Activated CD4-positive, alpha-beta T cell treated with anti-CD3 and anti-CD28 coated beads, Interleukin-2, amount 50 U/mL, for 4 hours (primary cell): ENCODE measurements at places on chromosomes 4 and X.

- no peak for DNase-seq
Observed at GRCh38 chr4:16883806-16884205, 14.6 kb downstream of the LDB2 start.

GRCh38 chr4:70802928-70803580, 36.6 kb downstream of the GRSF1 start:
- no peak for DNase-seq

- DNase-seq = no peak
Observed at GRCh38 chrX:80876877-80877276, 67.2 kb upstream of the BRWD3 start.

DNA sequence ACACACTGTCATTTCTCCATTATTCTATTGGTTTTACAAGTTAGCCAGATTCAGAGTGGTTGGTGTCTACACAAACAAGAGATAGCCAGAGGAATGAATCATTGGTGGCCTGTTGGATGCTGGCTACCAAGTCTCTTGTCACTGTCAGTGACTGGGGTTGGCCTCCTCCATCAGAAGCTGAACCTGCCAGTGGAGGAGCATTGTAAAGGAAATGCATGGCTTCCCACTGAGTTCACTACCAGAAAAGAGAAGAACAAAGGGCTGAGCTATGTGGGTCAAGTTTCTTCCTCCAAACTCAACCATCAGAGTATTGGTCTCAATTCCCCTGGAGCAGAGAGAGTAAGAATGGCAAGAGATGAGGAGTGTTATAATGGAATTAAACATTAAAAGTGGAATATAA, 26.5 kb upstream of the ANKRD50 start:
- DNase-seq = no peak

GRCh38 chr4:104979083-104979760, 167.5 kb upstream of the TET2 start:
- DNase-seq = no peak

DNA sequence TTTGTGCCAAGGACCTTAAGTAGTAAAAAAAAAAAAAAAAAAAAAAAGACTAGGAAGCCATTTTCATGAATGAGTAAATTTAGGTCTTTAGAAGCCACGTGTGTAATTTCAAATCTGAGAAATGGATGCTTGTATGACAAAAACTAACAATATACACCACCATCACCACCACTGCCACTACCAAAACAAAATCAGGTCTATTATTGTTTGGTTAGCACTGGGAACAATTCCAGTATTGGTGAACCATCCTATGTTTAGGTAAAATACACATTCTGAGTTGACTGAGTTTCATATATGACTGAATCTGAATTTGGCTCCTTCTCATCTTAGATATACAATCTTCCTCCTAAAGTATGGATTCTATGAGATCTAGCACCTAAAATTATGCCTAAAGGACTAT, 8.8 kb upstream of the TMSB4X start:
- no peak for DNase-seq

DNA sequence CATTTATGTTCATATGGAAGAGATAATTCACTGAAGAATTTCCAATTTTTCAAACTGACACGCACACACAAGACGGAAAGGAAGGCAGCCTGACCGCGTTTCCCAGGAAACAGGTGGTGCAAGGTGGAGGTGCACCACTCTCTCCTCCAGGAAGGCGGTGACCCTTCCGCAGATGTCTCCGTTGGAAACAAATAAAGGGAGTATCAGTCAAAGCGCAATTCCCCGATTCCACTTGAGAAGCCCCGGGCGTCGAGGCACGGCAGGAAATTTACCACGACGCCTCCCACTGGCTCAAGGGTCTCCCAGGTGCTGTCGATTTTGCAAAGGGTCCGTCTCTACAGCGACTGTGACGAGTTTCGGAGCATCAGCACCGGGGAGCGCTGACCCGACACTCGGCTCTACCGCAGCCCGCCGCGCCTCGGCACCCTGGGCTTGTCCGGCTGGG, 770 bp upstream of the TIGD2 start:
- no peak for DNase-seq

- no peak for DNase-seq
Observed at GRCh38 chr4:2183394-2183793, 58.5 kb downstream of the HAUS3 start.

- DNase-seq = no peak
Observed at GRCh38 chrX:24314019-24314635, at the start of gene SUPT20HL2. SUPT20HL2 (minus strand) TSS chrX:24314069; CDS start chrX:24313315, 754 bp downstream.

- DNase-seq = no peak
Observed at GRCh38 chr4:76984788-76985211, 35.2 kb downstream of the SEPTIN11 start.

- no peak for DNase-seq
Observed at GRCh38 chrX:133638285-133638684, 223.0 kb upstream of the GPC4 start.

- no peak for DNase-seq
Observed at GRCh38 chr4:112147697-112148096, 2.4 kb downstream of the FAM241A start.

DNA sequence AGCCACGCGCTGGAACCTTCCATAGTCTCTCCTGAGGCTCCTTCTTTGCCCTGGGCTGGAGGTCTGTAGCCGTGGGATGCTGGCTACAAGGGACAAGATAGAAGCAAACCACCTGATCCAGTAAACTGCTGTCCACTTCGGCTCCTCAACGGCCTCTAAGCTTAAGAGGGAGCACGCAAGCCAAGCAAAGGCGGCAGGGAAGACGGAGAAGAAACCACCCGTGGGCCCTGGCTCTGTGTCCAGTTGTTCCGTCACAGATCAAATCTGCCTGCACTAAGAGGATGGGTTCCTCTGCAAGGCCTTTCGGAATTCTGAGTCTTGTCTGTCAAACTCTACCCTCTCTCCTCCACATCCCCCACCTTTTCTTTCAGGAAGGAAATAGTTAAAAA, 401 bp upstream of the EDNRA start:
- DNase-seq = no peak

- DNase-seq = no peak
Observed at GRCh38 chr4:3229964-3230363, 19.0 kb upstream of the MSANTD1 start.

DNA sequence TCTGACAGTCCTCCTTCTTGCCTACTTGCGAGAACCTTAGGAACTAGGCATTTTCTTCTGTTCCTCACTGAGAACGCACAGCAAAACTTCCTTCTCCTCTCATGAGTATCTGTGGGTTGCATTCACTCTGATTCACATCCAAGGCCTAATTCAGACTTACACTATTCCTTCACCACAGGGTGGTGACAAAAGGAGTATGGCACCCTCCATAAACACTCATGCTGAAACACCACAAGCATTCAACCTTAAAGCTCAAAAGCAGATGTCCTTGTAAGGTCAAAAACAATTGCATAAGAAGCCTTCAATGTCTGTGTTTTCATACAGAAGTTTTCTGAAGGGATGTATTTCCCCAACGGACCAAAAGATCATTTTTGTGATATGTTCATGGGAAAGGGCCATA, 147.3 kb downstream of the CORIN start:
- no peak for DNase-seq

- no peak for DNase-seq
Observed at GRCh38 chrX:9420275-9421265, 44.3 kb upstream of the TBL1X start.

GRCh38 chr4:172152284-172152683, 339.1 kb downstream of the GALNTL6 start:
- DNase-seq = no peak

GRCh38 chr4:73170518-73171198, 87.9 kb downstream of the ANKRD17 start:
- no peak for DNase-seq

- no peak for DNase-seq
Observed at GRCh38 chr4:167578906-167579305, 344.6 kb upstream of the SPOCK3 start.

- no peak for DNase-seq
Observed at GRCh38 chr4:36533944-36534343, 252.5 kb downstream of the DTHD1 start.

- DNase-seq = no peak
Observed at GRCh38 chr4:98470831-98471230, 187.6 kb downstream of the TSPAN5 start.

DNA sequence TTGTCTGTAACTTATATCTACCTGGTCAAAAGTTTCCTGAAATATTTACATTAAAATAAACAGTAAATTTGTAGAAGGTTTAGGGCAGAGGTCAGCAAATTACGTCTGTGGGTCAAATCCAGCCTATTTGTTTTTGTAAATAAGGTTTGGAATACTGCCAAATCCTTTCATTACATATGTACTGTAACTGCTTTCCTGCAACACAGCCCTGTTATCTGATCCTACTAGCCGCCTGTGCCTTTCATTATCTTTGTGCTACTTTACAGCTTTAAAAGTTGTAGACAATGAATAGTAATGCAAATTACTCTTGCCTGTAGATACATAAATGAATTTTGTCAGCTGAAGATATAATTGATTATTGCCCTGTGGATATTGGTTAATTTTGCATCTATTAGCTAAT, 369.6 kb upstream of the SLC7A11 start:
- no peak for DNase-seq

DNA sequence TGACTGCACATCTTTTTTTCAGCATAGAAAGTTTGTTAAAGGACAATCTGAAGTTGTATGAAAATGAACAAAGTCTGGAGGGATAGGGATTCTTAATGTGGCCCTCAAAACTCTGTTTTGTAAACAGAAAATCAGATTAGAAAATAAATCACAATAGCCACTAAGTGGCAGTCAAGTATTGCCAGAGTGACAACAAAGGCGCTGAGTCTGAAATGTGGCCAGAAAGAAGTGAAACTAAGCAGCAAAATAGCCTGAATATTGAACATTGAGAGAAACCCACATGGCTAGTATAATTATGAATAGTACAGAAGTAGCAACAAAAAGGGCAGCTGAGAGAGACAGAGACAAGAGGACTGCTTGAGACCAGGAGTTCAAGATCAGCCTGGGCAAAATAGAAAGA, 81.1 kb upstream of the CT45A1 start:
- DNase-seq = no peak

- DNase-seq = no peak
Observed at GRCh38 chr4:76545226-76545884, 110.3 kb downstream of the SHROOM3 start.

DNA sequence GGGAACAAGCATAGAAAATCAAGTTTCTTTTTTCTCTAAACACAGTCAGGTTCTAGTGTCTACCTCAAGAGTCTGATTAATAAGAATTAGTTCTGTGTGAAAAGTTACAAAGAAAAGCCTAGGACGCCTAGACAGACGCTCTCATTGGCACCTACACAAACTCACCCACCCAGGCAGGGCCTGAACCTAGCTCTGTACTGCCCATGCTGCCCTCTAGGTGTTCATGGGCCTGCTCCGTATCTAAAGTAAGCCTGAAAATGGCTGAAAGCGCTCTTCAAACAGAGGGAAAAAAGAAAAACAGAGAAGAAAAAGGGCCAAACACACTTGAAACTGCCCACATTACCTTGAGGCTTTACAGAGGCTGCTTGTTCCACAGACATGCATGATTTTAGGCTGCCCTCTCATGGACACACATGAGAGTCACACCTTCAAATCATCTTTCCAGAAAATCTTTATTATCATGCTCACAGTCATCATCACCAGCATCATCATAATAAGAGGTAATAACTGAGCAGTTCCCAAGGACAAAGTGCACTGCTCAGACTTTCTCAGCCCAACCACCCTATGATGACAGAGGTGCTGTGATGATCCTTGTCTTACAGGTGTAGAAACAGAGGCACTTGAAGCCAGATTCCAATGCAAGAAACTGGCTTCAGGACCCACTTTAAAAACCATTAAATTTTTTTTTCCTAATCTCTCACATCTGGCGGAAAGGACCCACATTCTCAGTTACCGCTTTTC, 49.6 kb downstream of the MAP7D2 start:
- DNase-seq = peak; percentile 0

DNA sequence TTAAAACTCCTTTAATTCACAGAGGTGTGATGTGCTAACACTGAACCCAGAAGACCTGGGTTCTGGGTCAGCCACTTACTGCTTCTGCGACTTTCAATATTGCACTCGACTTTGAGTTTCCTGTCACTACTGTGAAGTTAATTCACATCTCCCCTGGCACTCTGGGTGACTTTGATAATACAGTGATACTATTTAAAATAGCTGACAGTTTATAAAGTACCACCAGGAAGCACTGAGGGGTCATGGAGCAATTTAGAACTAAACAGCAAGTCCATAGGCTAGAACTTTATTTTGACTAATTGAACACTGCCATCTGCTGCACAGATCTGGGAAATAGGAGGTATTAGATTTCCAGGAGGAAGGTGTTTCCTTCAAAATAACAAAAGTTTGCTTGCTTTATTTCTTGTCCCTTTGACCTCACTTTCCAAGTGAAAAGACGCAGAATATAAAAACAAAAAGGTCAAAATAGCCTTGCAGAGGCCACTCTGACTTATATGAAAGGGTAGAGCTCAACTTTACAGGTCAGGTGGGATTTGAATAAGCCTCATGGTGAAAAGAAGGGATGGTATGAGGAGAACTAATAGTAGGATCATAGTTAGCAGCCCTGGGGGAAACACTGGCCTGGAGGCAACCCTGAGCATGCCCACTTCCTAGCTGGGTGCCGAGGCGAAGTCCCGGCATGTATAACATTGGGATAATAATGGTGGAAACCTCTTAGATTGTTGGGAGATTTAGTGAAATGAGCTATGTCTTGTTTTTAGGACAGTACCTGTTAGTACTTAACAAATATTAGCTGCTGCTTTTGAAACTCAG, 53.4 kb downstream of the ZNF518B start:
- DNase-seq = peak; percentile 1

DNA sequence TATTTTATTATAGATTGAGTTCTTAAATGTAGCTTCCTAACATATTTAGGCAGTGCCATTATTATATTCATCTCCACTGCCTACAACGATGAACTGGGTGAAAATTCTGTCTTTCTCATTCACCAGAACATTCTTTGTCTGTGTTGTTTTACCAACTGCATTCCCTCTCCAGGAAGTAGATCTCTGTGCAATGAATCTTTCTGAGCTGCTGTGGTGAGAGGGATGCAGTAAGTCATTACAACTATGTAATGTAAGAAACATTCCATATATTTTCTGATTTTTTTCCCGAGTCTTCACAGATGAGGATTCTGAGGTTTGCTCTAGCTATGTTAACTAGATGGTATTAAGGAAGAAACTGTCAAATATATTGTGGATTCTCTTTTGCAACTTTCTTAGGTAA, 811.9 kb upstream of the PCDH7 start:
- no peak for DNase-seq

- DNase-seq = no peak
Observed at GRCh38 chrX:72203421-72203820, 21.9 kb downstream of the PIN4 start.

DNA sequence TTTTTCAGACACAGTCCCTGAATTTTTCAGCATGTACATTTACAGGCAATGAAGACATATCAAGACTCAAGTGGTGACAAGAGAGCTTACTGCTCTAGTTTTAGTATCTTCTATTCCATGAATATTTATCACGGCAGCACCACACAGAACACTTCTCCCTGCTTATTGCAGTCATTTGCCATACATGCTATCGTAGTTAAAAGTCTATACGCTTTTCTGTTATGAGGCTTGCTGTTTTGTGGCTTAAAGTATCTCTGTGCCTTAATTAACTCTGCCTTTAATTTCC, 65.4 kb upstream of the GK2 start:
- no peak for DNase-seq

GRCh38 chr4:5267408-5267807, 216.1 kb downstream of the STK32B start:
- DNase-seq = no peak

- DNase-seq = no peak
Observed at GRCh38 chr4:133151691-133152329, 2.7 kb downstream of the PCDH10 start.
